B cell (primary cell): ENCODE measurements at places on chromosomes 2 and 18.

DNA sequence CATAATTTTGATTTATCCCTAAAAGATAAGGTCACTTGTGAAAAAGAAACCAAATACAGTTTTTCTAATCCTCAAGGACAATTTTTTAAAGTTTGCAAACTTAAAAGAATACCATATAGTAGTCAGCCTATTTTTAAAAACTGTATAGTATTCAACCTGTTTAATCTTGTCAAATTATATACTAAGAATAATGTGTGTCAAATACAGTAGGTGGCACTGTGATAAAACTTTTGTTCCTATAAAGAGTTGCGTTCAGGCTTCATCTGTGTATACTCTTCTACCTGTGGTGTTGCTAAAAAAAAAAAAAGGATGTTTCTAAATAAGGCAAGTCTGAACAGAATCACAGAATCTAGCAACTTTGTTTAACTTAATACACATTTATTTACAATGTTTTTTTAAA is 68.6 kb downstream of the CCDC138 start:
- peak; percentile 6 for DNase-seq

- no peak for DNase-seq
Observed at GRCh38 chr2:161488879-161489278, 72.8 kb downstream of the TBR1 start.

- DNase-seq = no peak
Observed at GRCh38 chr2:177014946-177015345, 197.6 kb upstream of the HNRNPA3 start.

GRCh38 chr2:64595397-64596176 is 58.1 kb downstream of the SERTAD2 start:
- no peak for DNase-seq

DNA sequence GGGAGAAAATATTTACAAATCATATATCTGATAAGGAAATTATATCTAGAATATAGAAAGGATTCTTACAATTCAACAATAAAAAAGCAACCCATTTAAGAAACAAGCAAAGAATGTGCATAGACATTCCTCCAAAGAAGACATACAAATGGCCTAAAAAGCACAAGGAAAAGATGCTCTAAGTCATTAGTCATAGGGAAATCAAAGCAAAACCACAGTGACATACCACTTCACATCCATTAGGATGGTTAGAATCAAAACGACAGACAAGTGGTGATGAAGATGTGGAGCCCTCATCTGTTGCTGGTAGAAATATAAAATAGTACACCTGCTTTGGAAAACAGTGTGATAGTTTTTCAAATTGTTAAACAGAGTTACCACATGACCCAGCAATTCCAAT is 48.2 kb downstream of the MAPRE2 start:
- no peak for DNase-seq

GRCh38 chr2:194587739-194588270 is 1069.2 kb upstream of the SLC39A10 start:
- no peak for DNase-seq

GRCh38 chr18:60894254-60894945 is 438.8 kb upstream of the CDH20 start:
- DNase-seq = no peak

DNA sequence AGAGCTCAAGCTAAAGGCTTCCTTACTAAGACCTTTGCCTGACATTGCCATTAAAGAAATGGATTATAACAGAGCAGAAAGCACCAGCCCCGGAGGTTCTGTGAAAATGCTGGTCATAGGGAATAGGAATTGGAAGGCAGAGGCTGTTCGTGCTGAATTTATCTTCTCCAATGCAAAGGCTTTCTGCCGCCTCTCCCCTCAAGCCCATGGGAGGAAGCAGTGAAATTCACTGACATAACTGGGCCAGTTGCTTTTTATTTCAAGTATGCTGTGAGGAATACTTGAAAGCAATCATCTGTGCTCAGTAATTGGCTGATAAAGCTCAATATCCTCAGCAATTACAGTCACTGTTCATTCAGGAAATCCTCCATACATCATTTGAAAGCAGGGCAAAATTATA is 85.4 kb upstream of the LINC00305 start:
- no peak for DNase-seq

DNA sequence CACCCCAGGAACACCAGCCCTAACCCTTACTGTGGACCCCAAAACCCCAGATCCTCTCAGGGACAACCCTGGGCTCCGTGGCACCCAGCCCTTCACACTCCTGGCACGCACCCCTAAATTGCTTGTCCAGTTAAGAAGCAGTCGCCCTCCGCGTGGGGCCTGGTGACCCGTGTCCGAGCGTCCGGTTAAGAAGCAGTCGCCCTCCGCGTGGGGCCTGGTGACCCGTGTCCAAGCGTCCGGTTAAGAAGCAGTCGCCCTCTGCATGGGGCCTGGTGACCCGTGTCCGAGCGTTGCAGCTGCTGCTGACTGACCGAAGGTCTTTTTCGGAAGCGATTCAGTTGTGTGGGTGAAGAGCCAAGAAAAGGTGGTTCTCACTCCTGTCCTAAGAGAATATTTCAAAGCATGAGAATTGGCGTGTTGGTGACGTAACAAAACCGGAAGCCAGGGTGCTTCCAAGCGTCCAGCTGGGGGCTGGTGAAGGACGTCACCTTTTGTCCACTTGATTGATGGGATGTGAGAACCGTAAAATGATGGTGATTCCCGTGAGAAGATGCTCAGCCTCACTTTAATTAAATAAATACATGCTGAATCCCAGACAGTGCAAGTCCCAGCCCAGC is 70.5 kb downstream of the KCNG2 start:
- DNase-seq = no peak

- DNase-seq = no peak
Observed at GRCh38 chr2:203781151-203781550, 74.7 kb downstream of the CD28 start.

DNA sequence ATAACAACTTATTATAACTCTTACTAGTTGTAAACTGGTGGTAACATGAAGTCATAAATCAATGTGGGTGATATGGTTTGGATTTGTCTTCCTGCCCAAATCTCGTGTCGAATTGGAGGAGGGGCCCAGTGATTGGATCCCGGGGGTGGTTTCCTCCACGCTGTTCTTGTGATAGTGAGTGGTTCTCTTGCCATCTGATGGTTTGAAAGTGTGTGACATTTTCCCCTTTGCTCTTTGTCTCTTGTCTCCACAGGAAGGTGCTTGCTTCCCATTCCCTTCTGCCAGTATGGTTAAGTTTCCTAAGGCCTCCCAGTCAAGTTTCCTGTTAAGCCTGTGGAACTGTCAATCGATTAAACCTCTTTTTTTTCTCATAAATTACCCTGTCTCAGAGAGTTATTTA is 321.6 kb downstream of the DSEL start:
- DNase-seq = no peak

- no peak for DNase-seq
Observed at GRCh38 chr2:111066062-111066593, 54.6 kb upstream of the BCL2L11 start.

- peak; percentile 2 for DNase-seq
Observed at GRCh38 chr2:179233626-179234430, 30.8 kb downstream of the SESTD1 start.

DNA sequence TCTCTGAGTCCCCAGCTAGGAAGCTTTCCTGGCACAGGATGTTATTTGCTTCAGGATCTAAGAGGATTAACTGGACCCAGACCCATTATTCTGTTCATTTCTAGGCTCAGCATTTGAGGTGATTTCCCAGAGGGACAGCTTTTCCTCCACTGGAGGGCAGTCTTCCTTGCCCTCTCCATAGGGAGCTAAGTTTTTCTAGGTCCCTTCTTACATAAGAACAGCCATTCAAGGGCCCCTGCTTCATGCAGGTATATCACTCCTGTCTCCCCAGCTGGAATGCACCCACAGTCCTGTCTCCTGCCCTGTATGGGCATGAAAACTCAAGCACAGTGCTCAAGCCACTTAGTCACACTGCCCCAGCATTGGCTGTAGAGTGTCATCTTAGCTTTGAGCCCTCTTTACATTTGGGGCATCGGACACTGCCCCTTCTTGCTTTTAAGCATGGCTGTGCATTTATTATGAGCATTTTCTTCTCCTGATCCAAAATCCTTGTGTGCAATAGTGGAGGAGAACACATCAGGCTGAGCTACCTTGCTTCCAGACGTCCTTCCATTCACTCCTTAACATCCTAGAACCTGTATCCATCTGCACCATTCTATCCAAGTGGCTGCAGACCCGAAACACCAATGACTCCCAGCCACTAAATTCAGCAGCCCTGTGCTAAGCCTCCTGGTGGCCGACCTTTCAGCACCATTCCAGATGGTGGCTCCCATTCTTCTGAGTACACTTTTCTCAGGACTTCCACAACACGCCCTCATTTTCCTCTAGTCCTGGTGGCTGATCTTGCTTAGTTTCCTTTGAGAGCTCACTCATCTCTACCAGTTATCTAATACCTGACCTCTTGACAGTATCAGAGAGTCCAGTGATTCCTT is 80.0 kb downstream of the COPS8 start:
- DNase-seq = no peak

DNA sequence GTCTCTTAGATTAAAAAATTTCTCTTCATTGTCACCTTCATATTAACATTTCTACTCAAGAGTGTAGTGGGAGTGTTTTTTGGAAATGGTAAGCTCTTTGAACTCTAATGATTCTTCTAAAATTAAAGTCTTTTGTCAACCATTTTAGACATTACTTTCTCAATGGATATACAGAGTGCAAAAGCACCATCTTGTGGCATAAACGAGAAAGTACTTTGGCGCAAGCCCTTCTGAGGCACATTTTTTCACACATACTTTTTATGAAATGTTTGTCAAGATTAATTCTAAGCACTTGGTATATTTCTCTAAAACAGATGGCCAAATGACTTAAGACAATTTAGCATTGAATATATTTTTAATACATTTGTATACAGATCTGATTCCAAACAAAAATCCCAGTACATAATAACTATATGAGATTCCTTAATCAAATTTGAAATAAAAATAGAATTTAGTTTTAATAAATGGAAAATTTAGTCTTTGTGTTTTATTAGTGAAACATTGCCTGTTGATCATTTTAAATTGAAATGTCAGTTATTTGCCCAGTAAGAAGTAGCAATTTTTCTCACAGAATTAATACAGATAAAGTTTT is 63.3 kb upstream of the GALNT5 start:
- DNase-seq = peak; percentile 33

- DNase-seq = no peak
Observed at GRCh38 chr2:169042856-169043255, 11.7 kb upstream of the ABCB11 start.

GRCh38 chr2:158181171-158181570 is 79.5 kb downstream of the UPP2 start:
- DNase-seq = no peak

GRCh38 chr2:58449286-58450010 is 208.3 kb upstream of the FANCL start:
- DNase-seq = peak; percentile 17

DNA sequence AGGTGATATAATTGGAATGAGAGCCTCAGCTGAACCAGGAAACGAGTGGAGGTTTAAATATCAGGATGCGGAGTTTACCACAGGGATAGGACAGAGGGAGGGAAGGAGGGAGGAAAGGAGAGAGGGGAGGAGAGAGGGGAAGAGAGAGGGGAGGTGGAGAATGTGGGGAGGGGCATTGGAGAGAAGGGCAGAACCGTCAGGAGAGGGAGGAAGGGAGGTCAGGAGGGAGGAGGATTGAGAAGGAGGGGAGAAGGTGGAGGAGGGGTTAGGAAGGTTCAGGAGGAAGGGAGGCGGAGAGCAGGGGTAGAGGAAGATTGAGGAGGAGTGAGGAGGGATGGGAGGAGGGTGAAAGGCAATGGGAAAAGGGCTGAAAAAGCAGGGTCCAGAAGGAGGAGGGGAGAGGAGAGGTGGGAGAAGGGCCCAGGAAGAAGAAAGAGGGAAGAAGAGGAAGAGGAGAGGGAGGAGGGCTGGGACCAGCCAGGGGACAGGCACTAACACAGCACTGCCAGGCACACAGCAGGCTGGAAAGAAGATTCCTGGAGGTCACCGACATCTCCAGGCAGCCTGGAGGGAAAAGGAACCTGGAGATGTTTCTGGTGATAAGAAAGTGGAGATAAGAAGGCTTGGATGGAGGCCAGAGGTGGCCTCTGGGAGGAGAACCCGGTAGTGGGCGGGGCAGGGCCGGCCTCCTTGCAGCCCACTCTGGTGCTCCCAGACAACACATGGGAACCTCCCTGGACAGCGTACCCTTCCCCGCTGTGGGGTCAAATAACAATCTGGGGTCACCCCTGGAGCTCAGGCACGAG is 176.7 kb upstream of the SMAD2 start:
- DNase-seq = no peak
